ENCODE measurements at places on chromosomes 11 and 22. TPM values are rescaled to one million over a fixed set of nuclear protein-coding genes. Genes with fewer than 3 reads are reported as not detected.

DNA sequence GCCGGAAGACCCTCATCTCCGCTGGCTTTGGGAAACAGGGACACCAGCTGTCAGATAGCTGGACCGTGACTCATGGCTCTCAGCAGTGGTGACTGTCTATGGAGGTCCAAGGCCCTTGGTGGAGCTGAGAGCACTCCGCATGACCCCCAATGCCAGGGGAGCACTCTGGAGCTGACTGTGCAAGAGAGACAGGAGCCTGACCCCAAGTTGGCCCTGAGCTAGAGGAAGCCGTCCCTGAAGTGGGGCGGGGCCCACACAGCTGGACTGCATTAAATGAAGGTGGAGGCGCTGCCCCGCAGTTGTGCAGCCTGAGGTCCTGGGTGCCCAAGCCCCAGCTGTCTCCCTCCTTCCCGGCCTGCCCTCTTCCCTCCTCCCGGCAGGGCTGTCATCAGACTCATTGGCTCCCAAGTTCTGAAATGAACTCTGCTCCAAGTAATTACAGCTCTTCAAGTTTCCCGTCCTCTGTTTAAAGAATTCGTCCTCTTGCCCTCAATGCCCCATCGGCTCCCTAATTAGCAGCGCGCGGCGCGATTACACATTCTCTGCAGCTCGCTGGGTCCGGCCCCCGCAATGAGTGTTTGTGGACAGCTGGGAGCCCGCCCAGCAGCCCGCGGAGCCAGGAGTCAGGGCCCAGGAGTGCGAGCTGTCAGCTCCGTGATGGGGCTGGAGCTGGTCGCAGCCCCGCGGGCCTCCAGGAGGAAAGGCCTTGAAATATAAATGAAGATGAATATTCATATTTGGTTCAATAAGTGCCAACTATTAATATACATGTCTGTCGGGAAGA lies 93.2 kb upstream of the LMO1 start:
- no peak for DNase-seq

MIOX gene
- not detected for total RNA-seq

GRCh38 chr22:45009606-45010531 lies at the start of gene PHF21B:
TSS of gene PHF21B (minus strand) at chr22:45010005. CDS start at chr22:45009549, 456 bp downstream.
- DNase-seq = no peak

DNA sequence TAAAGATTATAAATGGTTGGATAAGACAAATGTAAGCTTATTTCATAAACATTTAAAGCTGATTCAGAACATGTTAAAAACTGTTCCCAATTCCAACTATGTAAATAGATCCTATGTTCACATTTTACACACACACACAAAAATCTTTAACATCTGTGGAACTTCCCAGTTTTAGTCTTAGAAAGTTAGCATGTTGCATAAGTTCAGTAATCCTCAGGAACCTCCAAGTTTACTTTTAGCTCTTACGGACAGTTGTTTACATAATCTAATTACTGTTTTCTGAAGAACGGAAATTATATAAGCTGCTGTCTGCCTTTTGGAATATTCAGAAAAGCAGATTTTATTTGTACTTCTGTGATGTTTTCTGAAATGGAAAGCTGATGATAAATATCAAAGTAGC lies 53.3 kb downstream of the PANX1 start:
- DNase-seq = no peak

DNA sequence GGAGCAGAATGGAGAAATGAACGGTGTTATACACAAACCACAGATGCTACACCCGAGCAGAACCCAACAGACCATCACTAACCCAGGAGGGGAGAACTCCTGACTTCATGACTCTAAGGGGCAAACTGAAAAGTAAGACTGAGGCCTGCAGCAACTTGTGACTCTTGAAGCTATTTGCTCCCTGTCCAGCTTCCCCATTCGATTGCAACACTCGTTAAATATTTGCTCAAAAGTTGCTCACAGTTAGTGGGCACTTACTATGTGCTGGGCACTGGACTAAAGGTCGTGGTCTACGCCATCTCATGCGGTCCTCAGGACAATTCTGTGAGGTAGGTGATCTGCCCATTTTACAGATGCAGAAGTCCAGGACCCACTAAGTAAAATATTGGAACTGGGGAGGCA lies 9.5 kb upstream of the ADA2 start:
- DNase-seq = no peak

DNA sequence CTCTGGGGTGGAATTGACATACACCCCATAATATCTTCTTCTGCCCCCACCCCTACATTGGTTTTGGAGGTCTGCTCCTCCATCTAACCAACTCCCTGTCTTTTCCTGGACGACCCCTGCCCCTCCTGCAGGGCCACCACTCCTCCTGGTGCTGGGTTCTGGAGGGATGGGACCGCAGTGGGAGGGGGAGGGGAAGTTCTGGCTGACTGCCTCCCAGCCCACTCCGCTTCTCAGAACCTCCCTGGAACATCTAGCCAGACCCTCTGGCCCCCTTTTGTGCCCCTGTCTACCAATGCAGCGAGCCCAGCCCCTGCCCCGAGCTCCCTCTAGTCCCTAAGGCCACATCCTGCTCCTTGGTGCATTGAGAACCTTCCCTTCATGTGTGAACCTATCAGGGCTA lies 1.2 kb downstream of the MYRF start:
- DNase-seq = no peak

GRCh38 chr11:8369592-8370205 lies 106.0 kb upstream of the LMO1 start:
- no peak for DNase-seq

DNA sequence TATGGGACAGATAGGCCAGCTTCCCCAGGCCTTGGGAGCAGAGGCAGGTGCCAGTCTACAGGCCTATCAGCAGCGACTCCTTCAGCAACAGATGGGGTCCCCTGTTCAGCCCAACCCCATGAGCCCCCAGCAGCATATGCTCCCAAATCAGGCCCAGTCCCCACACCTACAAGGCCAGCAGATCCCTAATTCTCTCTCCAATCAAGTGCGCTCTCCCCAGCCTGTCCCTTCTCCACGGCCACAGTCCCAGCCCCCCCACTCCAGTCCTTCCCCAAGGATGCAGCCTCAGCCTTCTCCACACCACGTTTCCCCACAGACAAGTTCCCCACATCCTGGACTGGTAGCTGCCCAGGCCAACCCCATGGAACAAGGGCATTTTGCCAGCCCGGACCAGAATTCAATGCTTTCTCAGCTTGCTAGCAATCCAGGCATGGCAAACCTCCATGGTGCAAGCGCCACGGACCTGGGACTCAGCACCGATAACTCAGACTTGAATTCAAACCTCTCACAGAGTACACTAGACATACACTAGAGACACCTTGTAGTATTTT lies 26.6 kb upstream of the L3MBTL2 start:
- DNase-seq = no peak

KCTD14 gene
- total RNA-seq = 2.3 TPM

CECR2 gene
- 2.4 TPM for total RNA-seq

PACSIN2 gene
- total RNA-seq = 31.6 TPM

GRCh38 chr11:82682003-82682751 lies 51.5 kb downstream of the FAM181B start:
- peak; percentile 45 for DNase-seq

- no peak for DNase-seq
Measured at GRCh38 chr11:68216171-68216938, 3.3 kb upstream of the KMT5B start.

DNA sequence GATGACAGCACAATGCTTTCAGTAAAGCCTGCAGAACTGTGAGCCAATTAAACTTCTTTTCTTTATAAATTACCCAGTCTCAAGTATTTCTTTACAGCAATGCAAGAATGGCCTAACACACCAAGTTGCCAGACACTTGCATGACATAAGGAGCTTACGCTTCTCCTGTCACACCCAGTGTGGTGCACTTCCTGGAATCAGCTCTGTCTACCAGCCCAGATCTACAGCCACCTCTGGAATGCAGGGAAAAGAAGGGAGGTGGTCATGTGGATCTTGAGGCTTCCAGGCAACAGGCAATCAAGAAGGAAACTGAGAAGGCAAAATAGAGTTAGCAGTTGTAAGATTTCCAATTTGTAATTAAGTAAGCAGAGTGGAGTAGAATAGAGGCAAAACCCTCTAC lies 37.4 kb upstream of the SESN3 start:
- DNase-seq = no peak

- no peak for DNase-seq
Measured at GRCh38 chr11:36452236-36452940, 57.7 kb downstream of the TRAF6 start.

- DNase-seq = no peak
Measured at GRCh38 chr11:15705891-15706290, 591.2 kb downstream of the INSC start.

DNA sequence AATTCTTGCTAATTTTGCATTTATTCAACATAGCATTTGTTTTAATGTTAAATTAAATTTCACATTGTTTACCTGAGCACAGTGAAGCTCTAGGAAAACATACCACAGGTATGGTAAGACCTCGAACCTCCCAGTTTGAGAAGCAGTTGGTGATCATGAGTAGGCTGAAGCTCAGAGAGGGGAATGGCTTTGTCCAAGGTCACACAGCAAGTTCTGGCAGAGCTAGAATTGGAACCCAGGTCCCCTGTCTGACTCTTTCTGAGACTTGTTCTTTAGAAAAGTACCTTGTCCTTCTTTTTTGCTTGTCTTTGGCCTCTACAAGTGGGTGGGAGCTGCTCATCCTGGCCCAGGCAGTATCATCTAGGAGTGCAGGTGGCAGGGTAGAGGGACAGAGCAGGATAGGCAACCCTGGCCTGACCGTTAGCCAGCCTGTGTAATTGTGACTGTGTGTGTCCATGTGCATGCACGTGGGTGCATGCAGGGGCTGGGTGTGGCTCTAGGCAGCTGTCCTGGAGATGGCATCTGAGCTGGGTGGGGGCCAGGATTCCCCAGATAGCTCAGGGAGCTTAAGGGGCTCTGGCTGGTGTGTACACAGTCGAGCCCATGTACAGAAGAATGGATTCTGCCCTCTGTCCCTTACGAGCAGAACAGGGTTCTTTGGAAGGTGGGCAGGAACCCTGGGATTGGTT lies 21.6 kb downstream of the PHLDB1 start:
- DNase-seq = no peak

BTG4 gene
- total RNA-seq = not detected

DNA sequence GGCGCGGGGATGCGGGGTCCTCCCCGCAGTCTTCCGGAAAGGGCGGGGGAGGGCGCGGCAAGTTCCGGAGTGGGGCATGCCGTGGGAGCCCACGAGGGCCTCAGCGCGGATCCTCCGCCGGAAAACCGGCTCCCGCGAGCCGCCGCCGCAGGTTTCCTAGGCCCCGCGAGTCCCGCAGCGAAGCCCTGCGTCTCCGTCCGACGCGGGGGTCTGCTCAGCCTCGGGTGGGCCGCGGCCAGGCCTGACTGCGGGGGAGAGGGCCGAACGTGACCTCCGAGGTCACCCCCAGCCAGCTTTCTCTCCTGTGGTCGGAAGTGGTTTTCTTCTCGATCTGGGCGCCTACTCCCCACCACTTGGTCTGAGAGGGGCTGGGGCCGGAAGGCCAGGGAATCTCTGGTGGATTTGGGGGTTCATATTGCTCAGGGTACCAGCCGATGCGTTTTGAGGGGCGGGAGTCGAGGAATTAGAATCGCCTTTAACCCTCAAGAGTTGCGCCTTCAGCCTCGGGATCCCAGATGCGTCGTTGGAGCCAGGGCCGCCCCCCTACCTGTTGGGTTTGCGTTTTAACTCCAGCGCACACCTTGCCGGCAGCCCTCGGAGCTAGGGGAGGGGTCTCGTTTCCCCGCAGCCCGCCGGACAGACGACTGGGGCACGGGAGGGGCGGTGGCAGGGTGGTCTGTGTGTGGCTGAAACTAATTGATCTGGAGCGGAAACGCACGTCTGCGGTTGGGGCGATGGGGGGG lies 3.6 kb upstream of the CCND1 start:
- DNase-seq = no peak

- DNase-seq = no peak
Measured at GRCh38 chr11:73274722-73275380, 2.7 kb downstream of the P2RY6 start.

DNA sequence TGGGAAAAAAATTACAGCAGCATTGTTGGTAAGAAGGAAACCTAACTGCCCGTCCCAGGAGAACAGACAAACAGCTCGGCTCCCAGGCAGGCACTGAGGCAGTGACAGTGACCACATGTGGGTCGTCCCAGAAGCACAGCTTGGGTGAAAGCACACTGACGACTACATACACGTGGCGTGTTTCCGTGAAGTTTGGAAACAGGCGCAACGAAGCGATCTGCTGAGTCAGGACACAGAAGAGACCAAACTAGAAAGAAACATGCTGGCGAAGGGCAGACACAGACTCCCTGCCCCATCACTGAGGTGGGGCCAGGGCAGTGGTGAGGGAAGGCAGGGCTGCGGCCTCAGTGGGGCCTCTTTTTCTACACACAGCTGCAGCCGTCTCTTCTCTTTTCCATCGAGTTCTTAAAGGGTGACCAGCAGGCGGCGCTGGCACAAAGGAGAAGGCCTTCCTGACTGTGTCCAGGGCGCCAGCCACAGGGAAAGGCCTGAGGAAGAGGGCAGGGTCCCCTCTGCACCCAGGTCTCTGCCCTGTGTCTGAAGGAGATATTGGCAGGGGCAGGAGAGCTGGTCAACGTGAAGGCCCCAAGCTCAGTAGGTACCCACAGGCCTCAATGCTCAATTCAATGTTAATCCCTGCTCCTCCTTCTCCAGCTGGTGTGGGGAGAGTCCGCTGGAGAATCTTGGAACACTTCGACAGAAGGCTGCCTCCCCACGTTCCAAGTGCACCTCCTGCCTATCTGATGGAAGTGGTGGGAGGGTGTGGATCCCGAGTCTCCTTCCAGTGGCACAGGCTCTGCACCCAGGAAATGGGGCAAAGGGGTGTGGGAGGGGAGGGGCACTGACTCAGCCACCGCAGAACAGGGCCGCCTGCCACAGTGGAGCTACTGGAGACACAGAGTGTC lies 19.9 kb downstream of the CARS1 start:
- DNase-seq = no peak

TPH1 gene
- total RNA-seq = 2.5 TPM

MMP1 gene
- 0.53 TPM for total RNA-seq

PLEKHB1 gene
- total RNA-seq = 1.0 TPM

BDNF gene
- total RNA-seq = 3.3 TPM

DNA sequence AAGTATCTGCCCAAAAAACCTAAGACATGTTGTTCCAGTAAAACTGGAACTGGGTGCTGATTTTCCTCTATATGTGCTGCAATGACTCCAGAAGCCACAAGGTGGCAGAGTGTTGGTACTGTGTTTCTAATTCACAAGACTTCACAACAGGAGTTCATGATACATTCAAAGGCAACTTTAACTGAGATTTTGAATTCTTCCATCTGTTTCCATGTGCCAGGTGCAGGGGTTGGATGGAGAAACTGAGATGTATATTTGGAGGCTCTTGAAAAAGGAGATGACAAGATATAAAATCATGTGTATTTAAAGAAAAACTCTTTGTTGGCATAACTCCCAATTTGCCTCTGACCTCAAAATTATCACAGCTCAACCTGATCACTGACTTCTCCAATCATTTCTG lies 1098.6 kb upstream of the CCDC90B start:
- no peak for DNase-seq

GRCh38 chr22:41290262-41291221 lies 4.6 kb upstream of the RANGAP1 start:
- no peak for DNase-seq

DNA sequence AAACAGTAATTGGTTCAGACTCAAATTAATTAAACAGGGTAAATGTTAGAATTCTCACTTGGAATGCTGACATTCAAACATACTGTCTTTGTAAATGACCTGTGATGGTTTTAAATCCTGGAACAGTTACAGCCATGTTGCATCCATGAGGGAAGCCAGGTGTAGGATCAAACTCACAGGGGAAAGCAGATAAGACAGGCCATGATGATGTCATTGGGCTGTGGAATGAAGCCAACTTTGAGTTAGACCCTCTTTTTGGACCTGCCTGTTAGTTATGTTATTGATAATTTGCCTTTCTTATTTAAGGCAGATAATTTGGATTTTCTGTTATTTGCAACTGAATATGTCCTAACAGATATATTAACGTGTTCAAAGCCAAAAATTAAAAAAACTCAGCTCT lies 39.3 kb upstream of the ABTB2 start:
- DNase-seq = no peak

GRCh38 chr11:131867457-131868257 lies 497.2 kb downstream of the NTM start:
- DNase-seq = peak; percentile 55
